DMS 273 treated with DMSO at 0.1 percent for 48 hours (cell line): ENCODE measurements at places on chromosomes 6 and 20.

DNA sequence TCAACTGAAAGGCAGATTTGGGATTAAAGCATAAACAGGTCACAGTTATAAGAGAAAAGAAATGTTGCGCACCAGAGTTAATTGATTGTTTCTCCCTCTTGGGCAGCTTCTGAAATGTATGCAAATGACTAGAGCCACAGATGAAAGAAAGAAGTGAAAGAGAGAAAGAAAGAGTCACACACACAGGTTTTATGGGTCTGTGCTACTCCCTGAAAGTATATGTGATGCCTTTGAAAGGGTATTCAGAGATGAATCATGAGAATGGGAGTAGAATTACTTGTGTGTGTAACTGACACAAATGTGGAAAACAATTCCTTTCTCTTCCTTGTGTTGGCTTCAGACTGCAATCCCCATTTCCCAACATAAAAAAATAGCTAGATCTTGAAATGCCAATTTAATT, 196.9 kb downstream of the FOXA2 start:
- no peak for DNase-seq

DNA sequence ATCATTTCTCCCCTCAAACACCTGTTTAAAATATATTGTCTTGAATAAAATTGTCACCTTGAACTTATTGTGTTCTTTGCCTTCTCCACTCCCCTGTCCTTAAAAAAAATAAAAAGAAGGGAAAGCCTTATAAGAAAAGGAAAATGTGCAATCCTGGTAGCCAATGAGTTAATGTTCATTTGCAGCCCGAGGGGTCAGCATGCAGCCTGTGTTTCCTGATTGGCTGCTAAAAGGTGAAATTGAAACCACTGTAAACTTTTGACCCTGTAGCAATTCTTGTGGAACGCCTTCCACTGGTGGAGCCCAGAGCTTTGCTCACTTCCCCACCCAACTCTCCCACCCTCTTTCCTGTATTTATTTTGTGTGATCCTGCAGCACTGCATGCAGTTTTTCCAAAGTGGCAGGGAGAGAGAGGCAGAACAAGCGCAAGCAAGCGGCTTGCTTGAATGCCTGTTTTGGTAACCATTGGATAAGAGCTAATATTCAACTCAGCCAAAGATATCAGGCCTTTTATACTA, 74.9 kb downstream of the NCOA3 start:
- no peak for DNase-seq

GRCh38 chr6:1878330-1878729, 268.6 kb downstream of the FOXC1 start:
- no peak for DNase-seq

GRCh38 chr6:100701728-100702127, 179.4 kb downstream of the ASCC3 start:
- DNase-seq = no peak

- DNase-seq = no peak
These were observed 919.6 kb downstream of the KIF16B start for GRCh38 chr20:15653396-15654207.

GRCh38 chr20:33914919-33915318, 78.8 kb upstream of the RALY start:
- DNase-seq = no peak

DNA sequence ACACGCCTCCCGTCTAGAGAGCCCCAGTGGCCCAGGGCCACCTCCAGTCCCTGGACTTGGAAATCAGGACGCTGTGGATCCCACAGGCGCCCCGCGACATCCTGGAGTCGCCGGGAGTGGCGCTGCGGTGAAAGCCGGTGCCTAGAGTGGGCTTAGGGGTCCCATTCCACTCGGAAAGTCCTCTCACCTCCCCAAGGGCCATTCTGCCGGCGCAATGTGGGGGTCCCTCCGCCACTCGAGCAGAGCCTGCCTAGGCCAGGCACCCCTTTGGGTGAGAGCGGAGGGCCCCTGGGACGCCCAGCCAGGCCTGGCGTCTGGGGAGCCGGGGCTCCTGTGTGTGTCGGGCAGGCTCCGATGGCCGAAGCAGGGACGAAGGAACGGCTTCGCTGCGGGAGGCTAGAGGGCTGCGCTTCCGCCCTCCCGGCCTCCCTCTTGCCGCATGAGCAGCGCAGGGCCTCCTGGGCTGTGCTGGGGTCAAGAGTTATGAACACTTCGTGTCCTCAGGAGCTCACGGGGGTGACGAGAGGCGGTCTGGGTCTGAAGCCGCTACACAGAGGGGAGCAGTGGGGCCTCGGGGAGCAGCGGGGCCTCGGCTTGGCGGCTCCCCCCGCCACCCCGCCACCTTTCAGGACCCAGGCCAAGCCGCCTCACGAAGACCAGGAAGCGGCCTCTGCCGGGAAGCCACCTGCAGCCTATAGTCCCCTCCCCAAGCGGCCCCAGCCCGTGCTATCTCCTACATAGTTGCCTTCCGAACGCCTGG, 13.6 kb downstream of the POU3F2 start:
- DNase-seq = no peak

GRCh38 chr6:21596145-21596948, 2.8 kb downstream of the SOX4 start:
- DNase-seq = peak; percentile 72

DNA sequence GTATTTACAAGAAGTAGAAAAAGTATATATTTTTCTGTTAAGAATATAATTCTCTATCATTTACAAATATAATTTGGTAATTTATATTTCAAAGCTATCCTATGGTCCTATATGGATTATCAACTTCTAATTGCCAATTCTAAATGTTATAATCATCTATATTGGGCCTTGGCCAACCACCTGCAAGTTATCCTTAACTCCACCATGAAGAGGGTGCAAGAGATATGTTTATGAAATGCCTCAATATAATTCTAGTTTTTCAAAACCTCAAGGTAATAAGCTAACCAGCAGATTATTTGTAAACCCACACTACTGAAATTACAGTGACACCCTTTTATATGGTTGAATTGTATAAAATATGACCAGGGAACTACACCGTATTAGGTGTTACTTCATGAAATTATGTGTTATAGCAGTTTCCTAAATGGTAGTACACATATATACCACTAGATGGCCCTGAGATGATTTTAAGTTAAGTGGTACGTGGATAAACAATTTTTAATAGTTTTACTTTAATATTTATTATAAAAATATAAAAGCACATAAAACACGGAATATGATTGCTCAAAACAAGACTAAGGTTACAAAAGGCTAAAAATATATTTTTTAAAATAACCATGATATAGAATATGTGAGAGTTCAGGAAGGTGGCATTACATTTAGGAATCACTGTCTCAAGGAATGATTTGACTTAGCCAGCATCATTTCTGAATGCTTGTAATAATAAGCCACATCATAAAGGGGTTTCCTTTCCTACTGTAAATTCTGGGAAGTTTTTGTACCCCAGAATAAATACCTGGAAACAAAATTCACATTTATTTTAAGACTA, 9.8 kb upstream of the PNISR start:
- DNase-seq = peak; percentile 4

- DNase-seq = no peak
These were observed 58.8 kb downstream of the BMP6 start for GRCh38 chr6:7784706-7785105.

GRCh38 chr20:17841751-17842215, 126.8 kb downstream of the SNX5 start:
- DNase-seq = no peak

GRCh38 chr20:10218536-10219451, at the start of gene SNAP25:
Gene SNAP25 (plus strand): TSS chr20:10218830. CDS start chr20:10275492, 56,662 bp downstream.
- peak; percentile 76 for DNase-seq

DNA sequence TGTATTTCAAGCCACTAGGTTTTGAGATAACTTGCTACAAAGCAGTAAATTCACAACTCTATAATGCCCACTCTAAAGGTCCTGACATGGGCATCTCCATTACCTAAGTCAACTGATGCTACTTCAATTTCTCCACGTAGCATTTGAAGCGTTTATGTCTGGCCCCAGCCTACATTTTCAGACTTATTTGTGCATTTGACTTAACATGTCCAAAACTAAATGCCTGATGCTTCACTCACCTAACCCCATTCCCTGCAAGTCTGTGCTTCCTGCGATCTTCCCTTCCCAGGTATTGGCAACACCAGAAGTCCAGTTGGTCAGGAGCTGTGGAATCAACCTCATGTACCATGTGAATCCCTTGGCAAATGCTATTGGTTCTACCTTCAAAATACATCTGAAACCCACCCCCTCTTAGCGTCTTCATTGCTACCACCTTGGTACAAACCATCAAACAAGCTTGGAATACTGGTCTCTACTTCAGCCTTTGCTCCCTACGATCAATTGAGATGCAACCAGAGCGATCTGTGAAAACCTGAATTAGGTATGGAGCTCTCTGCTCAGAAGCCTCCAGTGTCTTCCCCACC, 12.8 kb upstream of the ZNFX1 start:
- DNase-seq = peak; percentile 54

DNA sequence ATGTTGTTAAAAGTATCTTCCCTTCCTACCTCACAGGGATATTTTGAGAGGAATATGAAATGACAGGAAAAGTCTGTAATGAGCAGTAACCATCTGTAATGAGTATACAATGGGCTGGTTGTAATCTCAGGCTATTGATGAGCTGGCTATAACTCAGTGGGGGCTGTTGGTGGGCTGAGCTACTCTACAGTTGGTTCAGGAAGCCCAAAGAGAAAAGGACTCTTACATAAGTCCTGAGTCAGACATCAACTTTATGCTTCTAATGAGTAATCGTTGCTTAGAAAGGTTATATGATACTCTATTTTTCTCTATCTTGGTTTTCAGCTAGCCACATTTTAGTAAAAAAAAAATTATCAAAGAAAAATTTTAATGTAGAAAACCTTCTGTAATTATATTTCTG, 26.4 kb downstream of the ZNF391 start:
- DNase-seq = no peak

DNA sequence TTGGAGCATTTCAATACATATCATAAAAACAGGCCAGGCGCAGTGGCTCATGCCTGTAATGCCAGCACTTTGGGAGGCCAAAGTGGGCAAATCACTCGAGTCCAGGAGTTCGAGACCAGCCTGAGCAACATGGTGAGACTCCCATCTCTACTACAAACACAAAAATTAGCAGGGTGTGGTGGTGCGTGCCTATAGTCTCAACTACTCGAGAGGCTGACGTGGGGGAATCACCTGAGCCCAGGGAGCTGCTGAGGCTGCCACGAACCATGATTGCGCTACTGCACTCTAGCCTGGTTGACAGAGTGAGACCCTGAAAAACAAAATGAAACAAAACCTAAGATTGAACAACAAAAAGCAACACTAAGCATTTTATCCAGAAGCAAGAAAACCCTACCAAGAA, 47.2 kb downstream of the BACH2 start:
- no peak for DNase-seq

DNA sequence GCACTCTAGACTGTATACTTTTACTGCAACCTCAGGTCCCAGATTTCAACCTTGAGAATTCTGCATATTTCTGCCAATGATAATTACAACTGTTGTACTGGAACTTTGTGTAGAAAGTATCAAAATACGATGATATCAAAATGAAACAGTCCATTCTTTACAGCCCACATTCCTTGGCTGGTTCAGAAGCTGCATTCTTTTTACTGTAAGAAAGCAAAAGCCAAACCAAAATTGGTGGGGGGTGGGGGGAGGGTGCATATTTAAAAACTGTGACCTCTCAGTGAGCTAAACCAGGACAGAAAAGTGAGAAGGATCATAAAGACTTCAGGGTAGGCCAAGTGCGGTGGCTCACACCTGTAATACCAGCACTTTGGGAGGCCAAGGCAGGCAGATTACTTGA, 41.8 kb upstream of the UBR2 start:
- no peak for DNase-seq

DNA sequence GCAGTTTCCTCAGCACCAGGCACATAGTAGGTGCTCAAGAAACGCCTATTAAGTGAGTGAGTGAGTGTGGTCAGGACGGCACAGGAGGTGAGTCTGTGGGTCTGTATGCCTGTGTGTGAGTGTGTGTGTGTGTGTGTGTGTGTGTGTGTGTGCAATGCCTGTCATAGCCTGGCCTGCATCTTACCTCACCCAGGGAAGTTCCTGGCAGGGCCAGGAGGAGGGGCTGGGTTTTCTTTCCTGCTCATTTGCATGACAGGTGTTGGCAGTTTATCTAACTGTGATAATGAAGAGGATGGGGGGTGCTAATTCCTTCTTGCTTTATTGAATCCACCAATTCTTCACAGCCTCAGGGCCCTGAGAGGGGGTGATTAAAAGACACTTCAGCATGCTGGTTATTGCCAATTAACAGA, 146.7 kb upstream of the MLN start:
- DNase-seq = no peak

GRCh38 chr20:33687370-33687915, 1.3 kb upstream of the E2F1 start:
- no peak for DNase-seq

GRCh38 chr6:166781331-166781730, 154.3 kb upstream of the RPS6KA2 start:
- no peak for DNase-seq

- DNase-seq = no peak
These were observed 211.1 kb downstream of the BMP7 start for GRCh38 chr20:57055345-57055744.

- DNase-seq = no peak
These were observed 169.3 kb downstream of the ANKRD60 start for GRCh38 chr20:58059260-58059544.

GRCh38 chr20:49685809-49686208, 27.9 kb downstream of the B4GALT5 start:
- DNase-seq = no peak

GRCh38 chr20:57558614-57559288, 2.2 kb upstream of the PCK1 start:
- no peak for DNase-seq

GRCh38 chr6:46072866-46073265, 56.9 kb upstream of the ENPP4 start:
- DNase-seq = no peak

DNA sequence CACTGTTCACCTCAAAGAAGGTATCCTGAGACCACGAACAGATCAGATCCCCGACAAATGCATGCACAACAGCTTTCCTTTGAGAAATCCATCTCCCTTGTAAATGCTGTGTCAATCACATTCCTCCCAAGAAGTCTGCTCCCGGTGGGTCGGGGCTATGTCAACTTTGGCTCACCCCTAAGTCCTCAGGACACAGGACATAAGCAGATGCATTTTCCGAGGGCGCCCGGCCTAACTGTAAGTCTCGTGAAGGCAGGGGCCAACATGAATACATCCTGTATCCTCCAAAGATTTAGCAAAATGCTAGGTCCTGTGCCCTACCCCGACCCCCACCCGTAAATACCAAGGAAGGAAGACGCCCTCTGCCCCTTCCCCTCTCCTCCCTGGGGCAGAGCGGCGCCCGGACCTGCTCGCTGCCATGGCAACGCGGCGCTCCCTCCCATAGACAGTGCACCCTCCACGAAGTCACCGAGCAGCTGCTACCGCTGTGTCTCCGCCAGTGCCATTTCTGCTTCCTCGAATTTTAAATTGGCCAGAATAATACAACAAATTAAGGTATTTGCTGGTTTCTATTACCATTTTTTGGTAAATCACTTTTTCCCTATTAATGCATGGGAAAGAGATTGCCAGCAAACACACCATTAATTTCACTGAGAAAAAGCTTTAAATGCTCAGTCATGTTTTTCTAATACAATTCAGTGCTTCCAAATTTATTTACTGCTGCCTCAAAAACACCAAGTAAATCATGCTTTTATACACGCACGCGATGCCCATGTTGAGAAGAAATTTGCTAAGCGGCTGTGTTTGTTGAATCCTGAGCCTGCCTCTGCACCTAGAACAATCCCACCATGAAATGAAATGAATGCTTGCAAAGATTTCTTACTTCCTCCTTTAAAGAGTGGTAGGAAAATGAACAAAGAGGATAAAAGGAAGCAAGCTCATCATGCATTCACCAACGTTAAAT, 100.6 kb downstream of the PCSK2 start:
- DNase-seq = no peak
